ENCODE measurements at places on chromosomes 1 and 21.

- no peak for DNase-seq
Measured at GRCh38 chr1:43924516-43924915, 9.1 kb upstream of the ARTN start.

GRCh38 chr1:117780687-117781475, 148.5 kb downstream of the GDAP2 start:
- no peak for DNase-seq

DNA sequence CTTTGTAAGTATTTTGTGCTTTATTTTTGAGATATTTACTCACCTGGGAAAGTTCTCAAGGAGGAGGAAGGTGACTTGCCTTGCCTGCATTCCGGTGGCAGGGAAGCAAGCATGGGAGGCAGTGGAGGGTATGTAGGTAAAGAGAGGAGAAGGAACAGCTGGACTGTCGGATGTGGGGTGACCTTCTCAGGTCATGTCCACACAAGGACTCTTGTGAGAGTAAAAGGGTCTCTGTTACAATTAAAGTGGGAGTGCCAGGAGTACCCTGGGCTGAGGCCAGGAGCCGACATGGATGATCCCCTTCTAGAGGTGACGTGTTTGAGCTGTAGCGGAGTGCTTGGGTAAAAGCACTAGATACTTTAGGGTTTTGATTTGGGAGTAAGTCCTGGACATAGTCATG, 25.0 kb downstream of the UBE4B start:
- DNase-seq: no peak

DNA sequence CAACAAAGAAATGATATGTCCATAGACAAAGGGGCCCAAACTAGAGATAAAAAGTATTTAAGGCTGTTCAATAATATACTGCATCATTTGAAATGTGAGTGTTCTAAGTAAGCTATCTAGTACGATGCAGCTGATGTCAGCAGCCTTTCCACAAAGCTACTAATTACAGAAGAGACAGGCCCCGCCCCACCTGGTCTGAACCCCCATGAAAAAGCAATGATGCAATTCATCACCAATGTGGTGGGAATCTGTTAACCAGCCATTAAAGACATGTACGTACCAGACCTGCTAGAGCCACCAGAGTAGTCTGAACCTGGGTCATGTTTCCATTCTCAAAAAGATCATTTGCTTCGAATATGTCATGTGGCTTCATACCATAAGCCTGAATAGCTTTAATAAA, 25.1 kb downstream of the CNN3 start:
- no peak for DNase-seq
